Parietal lobe (tissue), 2 donors: ENCODE measurements at places on chromosomes 7 and 10. TPM values are rescaled to one million over a fixed set of nuclear protein-coding genes. Genes with fewer than 3 reads are reported as not detected.

Gene UFSP1
- 2.5 TPM for total RNA-seq

Gene TDRD1
- under 0.01 TPM for total RNA-seq

Gene AGR2
- total RNA-seq: not detected

Gene VTI1A
- 105 TPM for total RNA-seq

Gene LRRC18
- total RNA-seq: not detected

Gene GJD4
- total RNA-seq: not detected

Gene HOXA5
- not detected for total RNA-seq

Gene EIF5AL1
- not detected for total RNA-seq

Gene SH2D4B
- total RNA-seq: 1.6 TPM

Gene NXPH1
- total RNA-seq: 33.5 TPM

Gene SCD
- total RNA-seq: 152 TPM

Gene GDF2
- not detected for total RNA-seq

Gene SUGCT
- total RNA-seq: 1.9 TPM

Gene AGBL3
- total RNA-seq: 10.3 TPM

Gene TBX20
- not detected for total RNA-seq

Gene LRRD1
- 3.8 TPM for total RNA-seq

Gene ENTPD1
- total RNA-seq: 8.8 TPM

Gene FAM25C
- total RNA-seq: not detected

Gene ZNF467
- 1.3 TPM for total RNA-seq

Gene CYP3A4
- not detected for total RNA-seq

Gene BMS1
- total RNA-seq: 14.7 TPM

Gene MMP21
- total RNA-seq: 0.31 TPM

Gene RAMP3
- 8.1 TPM for total RNA-seq

Gene CALHM3
- not detected for total RNA-seq

Gene CYP2C18
- not detected for total RNA-seq

Gene SPDYE2
- total RNA-seq: not detected

Gene CC2D2B
- 2.2 TPM for total RNA-seq

Gene NEURL1
- total RNA-seq: 44.4 TPM

Gene ANLN
- total RNA-seq: 23.5 TPM

Gene NIPSNAP2
- 57.0 TPM for total RNA-seq

Gene SMURF1
- 29.4 TPM for total RNA-seq

Gene PTPRZ1
- total RNA-seq: 523 TPM

Gene TRDMT1
- 43.2 TPM for total RNA-seq

Gene HSPA12A
- total RNA-seq: 39.1 TPM

Gene IFIT2
- 2.2 TPM for total RNA-seq

Gene MALRD1
- 10.3 TPM for total RNA-seq

Gene CUZD1
- total RNA-seq: 2.8 TPM

Gene GHRHR
- total RNA-seq: not detected

Gene SMKR1
- total RNA-seq: 1.9 TPM

Gene FOXI2
- not detected for total RNA-seq
